NCI-H524 treated with DMSO at 0.1 percent for 48 hours (cell line): ENCODE measurements at places on chromosomes 3 and 15.

GRCh38 chr15:43302205-43302817, 28.1 kb downstream of the LCMT2 start:
- DNase-seq = no peak

DNA sequence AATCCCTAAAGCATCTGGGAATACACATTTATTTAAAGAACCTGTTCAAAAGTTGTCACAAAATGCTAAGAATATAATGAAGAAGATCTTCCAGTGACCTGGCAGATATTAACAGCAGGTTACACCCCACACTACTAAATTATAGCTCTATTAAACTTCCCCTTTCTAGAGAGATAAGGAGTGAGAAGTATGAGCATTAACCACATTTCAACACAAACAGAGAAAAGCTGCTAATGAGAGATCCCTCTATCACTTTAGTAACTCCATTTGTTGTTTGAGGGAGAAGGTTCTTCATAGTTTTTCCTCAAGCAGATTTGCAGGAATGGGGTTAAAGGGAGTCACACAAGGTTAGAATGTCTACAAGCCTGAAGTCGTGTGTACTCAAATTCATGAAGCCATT, 3.6 kb downstream of the COL8A1 start:
- DNase-seq = no peak

GRCh38 chr3:12861611-12862010, 20.2 kb upstream of the RPL32 start:
- DNase-seq = no peak

- no peak for DNase-seq
Observed at GRCh38 chr3:98952404-98952803, 50.9 kb upstream of the DCBLD2 start.

DNA sequence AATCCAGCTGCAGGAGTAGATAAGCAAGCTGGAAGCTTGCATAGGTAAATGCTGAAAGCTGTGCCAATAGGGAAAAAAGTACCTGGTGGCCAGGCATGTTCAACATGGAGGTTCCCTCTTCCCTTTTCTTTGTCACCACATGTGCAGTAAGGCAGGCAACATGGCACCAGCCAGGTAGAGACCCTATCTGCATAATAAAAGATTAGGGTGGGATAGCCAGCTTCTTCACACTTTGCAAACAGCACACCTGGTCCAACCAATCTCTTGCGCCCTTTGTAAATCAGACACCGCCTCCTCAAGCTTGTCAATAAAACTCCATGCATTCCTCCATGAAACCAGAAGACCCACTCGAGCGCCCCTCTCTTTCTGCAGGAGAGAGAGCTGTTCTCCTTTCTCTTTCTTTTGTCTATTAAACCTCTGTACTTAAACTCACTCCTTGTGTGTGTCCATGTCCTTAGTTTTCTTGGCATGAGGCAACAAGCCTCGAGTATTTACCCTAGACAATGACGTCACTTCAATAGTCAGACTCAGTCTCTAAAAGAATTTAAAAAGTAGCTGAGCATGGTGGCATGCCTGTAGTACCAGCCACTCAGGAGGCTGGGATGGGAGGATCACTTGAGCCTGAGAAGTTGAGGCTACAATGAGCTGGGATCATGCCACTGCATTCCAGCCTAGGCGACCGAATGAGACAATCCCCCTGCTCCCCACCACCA, 256.3 kb downstream of the SCAPER start:
- no peak for DNase-seq

DNA sequence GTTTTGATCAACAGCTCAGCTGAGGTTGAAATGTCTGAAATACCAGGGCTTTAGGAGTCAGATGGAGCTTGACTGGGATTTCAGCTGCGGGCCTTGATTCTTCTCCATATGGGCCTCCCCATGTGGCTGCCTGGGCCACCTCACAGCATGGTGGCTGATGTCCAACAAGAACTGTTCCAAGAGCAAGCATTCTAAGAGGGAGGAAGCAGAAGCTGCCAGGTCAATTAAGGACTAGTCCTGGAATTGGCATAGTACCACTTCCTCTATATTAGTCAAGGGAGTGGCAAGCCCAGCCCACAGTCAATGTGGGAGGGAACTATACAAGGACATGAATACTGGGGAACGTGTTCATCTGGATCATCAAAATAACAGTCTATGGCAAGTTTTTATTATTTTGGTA, 181.7 kb upstream of the ANKRD28 start:
- DNase-seq = no peak

DNA sequence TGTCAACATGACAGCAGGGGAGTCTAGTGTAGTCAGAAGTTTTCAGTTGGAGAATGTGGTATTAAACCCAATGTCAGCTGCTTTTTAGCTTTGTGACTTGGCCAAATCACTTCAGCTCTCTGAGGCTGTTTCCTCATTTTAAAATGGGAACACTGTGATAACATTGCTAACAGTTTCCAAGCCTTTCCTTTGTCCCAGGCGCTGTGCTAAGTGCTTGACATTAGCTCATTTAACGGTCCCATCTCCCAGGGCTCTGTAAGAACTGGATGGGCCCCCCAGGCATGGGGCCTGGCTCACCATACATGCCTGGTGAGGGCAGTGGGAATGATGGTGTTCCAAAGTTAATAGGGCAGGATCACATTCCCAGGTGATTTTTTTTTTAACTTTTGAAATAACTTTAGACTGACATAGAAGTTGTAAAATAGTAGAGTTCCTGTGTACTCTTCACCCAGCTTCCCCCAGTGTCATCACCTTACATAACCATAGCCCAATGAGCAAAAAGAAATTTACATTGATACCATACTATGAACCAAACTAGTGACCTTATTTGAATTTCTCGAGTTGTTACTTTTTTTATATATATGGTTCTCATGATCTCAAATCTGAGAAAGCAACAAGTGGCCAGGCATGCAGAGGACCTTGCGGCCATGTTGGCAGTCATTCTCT, 7.7 kb downstream of the RASL12 start:
- DNase-seq = no peak

DNA sequence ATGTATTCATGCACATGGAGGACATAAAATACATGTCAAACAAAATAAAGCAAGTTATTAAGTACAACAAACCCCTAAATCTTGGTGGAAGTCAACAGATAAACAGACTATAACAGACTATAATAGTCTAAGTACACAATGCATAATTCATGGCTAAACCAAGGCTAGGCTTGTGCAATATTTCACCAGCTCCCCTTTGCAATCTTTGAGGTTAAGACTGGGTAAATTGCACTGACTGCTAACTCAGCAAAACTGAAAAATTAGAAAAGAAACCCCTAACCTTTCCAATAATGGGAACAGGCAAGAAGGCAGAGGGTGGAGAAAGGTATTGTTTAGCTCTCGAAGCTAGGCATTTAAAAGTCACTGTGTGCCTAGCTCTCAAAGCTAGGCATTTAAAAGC, 304.9 kb upstream of the WNT5A start:
- no peak for DNase-seq

DNA sequence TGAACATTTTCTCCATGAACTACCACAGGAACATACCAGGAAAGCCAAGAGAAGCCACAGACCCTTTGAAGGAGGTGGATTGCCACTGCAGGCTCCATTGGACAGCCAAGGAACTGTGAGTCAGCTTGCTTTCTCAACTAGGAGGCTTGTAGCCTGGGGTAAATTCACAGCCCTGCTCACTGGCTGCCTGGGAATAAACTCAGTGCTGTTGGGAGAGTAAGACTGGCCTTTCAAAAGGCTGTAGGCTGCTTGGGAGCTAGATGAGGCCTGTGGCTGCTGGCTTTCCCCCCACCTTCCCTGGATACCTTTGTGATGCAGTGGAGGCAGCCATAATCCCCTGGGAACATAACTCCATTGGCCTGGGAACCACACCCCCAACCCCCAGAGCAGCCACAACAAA, 223.5 kb upstream of the RBMS3 start:
- no peak for DNase-seq

GRCh38 chr15:50996641-50997040, 88.2 kb downstream of the AP4E1 start:
- DNase-seq = no peak

DNA sequence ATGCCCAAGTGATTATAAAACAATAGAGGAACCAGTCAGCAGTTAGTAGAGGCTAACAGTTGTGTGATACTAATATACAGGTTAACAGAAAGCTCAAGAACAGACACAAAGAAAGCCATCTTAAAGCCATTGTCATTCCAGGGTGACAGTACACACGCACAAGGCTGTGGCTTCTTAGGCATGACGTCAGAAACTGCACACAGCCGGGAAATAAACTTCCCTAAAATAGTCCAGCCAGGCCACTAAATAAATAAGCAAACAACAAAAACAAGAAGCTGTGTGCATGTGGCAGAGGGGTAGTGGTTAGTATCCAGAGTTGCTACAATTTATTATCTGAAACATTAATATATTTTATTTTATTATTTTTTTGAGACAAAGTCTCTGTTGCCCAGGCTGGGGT, 49.8 kb downstream of the PPCDC start:
- no peak for DNase-seq

GRCh38 chr3:50559702-50560101, 7.8 kb downstream of the C3orf18 start:
- no peak for DNase-seq

DNA sequence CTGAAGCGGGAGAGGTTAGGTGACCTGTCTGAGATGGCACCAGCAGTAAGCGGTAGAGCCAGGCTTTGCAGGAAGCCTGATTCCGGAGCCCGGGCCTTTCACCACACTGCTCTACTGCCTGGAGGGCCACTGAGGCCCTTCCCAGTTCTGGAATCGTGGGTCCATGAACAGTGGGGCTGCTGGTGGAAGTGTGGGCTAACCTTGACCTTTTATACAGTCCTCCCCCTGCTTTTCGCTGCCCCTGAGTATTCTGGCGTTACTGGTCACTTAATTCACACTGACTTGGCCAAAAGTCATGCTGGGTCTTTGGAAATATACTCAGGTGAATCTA, 2.6 kb upstream of the ABTB1 start:
- no peak for DNase-seq

- no peak for DNase-seq
Observed at GRCh38 chr3:176692966-176693785, 504.1 kb downstream of the TBL1XR1 start.

DNA sequence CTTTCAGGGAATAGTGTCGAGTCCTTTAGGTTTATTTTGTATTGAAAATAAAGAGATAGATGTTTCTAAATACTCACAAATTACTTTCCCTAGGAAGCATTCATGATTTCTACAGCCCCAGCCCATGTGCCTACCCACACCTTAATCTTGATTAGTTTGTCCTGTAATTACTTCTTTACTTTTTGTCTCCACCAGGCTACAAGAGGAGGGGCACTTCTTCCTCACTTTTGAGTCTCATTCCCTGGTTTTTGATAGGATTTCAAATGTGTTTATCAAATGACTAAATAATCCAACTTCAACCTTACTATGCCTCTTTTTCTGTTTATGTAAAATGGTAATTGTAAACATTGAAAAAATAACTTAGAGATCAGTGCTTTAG, 1.8 kb downstream of the PXK start:
- DNase-seq = no peak

DNA sequence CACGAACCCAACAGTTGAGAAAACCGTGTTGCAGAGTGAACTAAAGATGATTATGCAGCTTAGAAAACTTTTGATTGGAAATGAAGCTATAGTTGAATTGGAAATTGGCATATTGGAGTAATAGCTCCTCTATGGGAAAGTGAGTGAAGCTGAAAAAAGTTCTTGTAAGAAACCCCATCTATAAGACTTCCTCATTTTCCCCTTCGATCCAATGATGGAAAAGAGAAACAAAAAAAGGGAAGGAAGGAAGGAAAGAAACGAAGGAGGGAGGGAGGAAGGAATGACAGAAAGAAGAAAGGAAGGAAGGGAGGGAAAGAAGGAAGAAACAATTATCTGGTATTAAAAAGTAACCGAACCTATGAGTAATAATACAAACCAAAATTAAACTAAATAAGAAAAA, 791.8 kb upstream of the NR2F2 start:
- DNase-seq = no peak

- peak; percentile 94 for DNase-seq
Observed at GRCh38 chr15:63491116-63491827, 13.1 kb upstream of the USP3 start.

GRCh38 chr3:75180945-75181298, 483.2 kb upstream of the FRG2C start:
- no peak for DNase-seq

DNA sequence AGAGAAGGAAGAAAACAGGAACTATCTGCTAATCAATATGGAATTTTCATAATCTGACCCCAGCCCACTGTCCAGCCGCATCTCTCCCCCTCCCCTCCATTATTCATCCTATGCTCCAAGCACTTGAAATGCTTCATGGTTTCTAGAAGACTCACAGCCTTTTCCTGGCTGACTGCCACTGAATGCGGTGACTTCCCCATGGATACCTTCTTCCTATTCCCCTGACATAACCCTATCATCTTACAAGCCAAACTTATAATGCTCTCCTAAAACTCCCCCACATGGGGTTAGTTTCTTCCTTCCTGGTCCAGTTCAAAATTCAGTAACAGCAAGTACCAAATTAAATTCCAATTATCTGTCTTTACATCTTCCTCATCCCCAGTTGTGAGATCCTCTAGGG, 31.2 kb upstream of the PTX3 start:
- no peak for DNase-seq

DNA sequence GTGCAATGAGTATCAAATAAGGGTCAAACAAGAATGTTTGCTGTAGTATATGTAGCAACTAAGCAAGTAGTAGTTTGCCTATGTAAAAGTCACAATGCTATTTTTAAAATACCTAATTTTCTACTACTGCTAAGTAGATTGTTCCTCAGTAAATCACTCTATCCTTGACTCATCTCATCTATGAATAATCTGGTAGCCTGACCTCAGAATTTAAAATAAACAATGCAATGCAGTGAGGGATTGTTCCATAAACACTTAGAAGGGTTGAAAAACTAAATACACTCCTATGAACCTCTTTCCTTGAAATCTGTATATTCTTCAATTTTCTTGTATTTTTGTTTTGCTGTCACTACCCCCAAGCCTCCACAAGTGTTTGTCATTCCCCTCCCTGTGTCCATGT, 253.3 kb downstream of the TBC1D5 start:
- DNase-seq = no peak

GRCh38 chr3:122405015-122405414, 10.8 kb downstream of the WDR5B start:
- DNase-seq = no peak

DNA sequence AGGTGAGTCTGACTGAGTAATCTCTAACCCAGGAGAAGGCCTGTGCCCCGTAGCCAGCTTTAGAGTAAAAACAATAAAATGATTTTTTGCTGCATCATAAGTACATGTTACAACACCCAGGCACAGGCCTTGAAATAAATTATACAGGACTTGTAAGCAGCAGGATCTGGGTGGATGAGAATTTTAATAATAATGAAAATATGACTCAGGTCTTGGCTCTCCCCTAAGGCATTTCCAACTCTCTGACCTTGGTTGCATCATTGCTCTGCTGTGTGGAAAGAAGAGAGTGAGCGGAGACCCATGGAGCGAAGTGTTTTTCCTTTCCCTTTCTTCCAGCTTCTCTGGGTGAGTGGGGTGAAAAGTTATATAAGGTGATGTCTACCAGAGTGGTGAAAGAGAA, 44.6 kb downstream of the EOMES start:
- no peak for DNase-seq

DNA sequence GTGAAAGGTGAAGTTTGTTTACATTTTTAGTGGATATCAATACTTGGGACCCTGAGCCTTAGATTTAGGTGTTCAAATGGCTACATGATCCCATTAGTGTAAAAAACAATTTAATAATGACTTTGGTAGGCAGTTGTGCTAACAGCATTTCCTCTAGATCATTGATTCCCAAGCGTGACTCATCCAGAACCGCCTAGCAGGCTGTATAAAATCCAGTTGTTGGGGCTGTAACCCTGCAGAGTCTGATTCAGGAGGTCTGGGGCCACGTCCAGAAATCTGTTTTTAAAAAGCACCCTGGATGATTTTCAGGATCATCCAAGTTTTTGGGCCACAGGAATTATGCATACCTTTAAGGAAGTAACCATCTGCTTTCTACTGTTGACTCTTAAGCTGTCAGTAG, 156.4 kb downstream of the TP63 start:
- no peak for DNase-seq
